ENCODE measurements at places on chromosomes 16 and 17. TPM values are rescaled to one million over a fixed set of nuclear protein-coding genes. Genes with fewer than 3 reads are reported as not detected.

The ZNF423 gene
- not detected for total RNA-seq

The CDC6 gene
- total RNA-seq, result 107 TPM

The FAM20A gene
- total RNA-seq, result not detected

The TMEM101 gene
- total RNA-seq, result 36.0 TPM

The ABCC6 gene
- total RNA-seq, result not detected
